Caudate nucleus (tissue), 63 donors: ENCODE measurements at places on chromosomes 1 and 21.

DNA sequence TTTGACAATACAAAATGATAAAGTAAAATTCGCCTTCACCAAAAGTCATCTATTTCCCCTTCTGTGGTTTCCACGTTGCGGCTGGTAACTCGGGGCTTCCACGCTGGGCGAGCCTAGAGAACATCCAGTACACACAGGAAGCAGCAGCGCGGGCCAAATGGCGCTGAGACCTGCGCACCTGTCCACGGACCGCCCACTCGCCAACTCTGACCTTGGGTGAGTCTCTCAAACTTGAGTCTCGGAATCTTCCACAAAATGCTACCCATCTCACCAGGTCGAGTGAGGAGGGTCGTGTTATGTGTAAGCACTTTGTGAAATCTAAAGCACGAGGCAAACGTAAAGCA lies 820 bp upstream of the TTF2 start:
- no peak for DNase-seq

DNA sequence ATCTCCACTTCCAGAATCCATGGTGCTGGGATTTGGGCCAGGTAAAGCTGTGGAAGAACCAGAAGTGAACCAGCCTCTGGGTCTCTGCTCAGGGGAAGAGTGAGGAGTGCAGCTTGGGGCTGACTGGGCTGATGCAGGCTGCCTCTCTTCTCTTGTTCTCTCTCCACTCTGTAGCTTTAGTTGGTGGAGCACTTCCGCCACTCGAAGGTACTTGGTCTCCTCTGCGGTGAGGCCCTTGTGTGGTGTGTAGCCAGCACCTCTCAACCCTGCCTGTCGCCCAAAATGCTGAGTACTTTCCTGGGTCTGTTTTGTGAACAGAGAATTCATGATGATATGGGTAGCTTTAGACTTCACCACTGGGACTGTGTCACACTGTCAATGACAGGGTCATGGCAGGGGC lies 63.2 kb downstream of the URB2 start:
- no peak for DNase-seq

- no peak for DNase-seq
Measured at GRCh38 chr1:112342558-112342957, 53.5 kb upstream of the CTTNBP2NL start.

DNA sequence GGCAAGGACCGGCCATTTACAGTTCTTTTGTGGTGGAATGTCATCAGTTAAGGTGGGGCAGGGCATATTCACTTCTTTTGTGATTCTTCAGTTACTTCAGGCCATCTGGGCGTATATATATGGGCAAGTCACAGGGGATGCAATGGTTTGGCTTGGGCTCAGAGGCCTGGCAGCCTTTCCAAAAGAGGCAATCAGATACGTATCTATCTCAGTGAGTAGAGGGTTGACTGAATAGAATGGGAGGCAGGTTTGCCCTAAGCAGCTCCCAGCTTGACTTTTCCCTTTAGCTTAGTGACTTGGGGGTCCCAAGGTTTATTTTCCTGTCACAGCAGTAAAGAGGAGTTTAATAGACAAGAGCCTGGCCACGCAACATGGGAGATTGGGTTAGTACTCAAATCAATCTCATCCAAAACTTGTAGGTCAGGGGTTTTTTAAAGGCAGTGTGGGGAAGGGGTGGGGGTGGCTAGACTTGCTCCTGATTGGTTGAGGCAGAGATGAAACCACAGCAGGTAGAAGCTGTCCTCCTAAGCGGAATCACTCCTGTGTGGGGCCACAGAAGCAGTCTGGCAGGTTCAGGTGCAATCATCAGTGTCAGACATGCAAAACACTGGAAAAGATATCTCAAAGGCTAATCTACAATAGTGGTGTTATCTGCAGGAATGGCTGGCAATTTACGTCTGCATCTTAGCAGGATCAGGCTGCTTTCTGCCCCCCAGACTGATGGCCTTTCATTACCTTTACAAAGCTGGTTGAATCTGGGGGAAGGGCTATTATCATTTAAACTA lies 112.9 kb downstream of the TLR5 start:
- DNase-seq = no peak

DNA sequence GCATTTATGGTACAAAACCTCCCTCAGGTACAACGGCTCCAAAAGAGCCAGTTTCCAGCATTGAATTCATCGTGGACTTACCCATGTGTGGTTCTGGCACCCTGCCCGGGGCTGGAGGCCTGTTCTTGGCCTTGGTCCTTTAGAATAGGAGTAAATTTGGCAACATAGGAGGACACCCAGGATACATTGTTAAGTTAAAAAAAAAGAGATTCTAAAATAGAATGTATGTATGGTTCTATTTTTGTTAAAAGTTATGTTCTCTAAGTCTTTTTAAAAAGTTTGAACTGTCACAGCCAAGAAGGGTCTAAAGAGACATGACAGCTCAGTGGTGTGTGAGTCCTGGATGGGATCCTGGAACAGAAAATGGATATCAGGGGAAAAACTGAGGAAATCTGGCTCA lies 25.9 kb downstream of the EPHX1 start:
- no peak for DNase-seq

DNA sequence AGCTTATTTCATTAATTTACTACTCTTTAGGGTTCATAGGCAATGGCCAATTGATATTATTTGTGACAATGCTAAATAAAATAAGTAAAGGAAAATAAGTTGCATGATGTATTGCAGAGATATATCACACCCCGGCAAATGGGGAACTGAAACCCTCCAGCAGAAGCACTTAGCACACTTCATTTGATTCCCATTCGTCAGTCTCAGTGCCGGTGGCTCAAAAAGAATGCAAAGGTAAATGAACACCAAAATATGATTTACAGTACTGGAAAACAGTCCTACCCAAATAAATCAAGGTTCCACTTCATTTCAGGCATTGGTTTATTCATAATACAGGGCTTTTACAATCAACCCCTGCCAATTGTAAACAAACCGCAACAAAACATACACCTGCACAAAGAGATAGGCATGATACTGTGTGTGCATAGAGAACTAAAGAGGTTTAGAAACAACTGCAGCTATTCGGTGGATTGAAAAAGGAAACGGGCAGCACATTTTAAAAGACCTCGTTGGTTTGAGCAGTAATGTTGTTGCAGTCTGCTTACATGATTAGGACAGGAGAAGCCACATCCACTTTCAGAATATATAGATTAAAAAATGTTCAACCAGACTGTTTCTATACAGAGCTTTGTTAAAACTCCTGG lies 1019.2 kb downstream of the TTLL7 start:
- no peak for DNase-seq

- DNase-seq = no peak
Measured at GRCh38 chr1:109198043-109198695, 15.5 kb upstream of the SARS1 start.

DNA sequence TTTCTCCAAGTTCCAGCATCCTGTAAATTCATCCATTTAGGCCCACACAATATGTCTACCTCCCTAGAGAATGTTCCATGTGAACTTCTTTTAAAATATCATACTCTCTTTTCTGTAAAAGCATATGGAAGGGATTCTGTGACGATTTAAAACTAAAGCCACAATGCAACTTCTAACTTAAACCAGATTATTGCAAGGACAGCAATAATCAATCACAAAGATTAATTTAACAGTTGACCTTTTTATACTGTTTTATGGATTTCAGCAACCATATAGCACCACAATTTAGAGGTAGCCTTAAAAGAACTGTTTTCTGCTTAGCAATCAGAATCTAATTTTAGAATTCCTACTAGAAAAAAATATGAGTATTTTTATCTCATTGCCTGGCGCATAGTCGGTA lies 58.3 kb downstream of the DSCAM start:
- DNase-seq = no peak

GRCh38 chr1:3651026-3651929 lies 1.0 kb upstream of the TP73 start:
- no peak for DNase-seq

DNA sequence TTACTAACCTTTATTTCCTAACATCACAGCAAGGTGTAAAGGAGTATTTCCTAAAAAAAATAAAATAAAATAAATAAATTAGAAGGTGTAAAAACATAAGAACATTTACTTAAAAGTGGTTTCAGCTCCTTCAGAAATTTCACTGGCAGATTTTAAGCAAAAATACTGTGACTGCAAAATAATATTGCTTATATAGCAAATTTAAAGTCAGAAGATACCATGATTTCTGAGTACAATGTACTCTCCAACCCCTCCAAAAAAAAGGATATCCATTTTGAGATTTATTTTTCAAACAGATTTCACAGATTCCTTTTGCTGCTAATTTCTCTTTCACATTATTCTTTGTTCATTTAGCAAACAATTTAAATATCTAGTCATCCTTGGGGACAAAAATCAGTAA lies 18.5 kb downstream of the ANKRD13C start:
- no peak for DNase-seq

GRCh38 chr21:43911935-43912487 lies 47.0 kb downstream of the AGPAT3 start:
- no peak for DNase-seq

GRCh38 chr1:119779869-119780356 lies 11.2 kb upstream of the HMGCS2 start:
- DNase-seq = no peak

GRCh38 chr1:154306151-154306550 lies 14.7 kb upstream of the AQP10 start:
- DNase-seq = no peak

- DNase-seq = no peak
Measured at GRCh38 chr1:38991638-38992411, 749 bp downstream of the AKIRIN1 start.

GRCh38 chr1:1132956-1133750 lies 17.3 kb upstream of the C1orf159 start:
- no peak for DNase-seq

- no peak for DNase-seq
Measured at GRCh38 chr1:64624218-64624713, 120.6 kb upstream of the RAVER2 start.

GRCh38 chr1:181712711-181713110 lies 229.4 kb downstream of the CACNA1E start:
- DNase-seq = no peak

DNA sequence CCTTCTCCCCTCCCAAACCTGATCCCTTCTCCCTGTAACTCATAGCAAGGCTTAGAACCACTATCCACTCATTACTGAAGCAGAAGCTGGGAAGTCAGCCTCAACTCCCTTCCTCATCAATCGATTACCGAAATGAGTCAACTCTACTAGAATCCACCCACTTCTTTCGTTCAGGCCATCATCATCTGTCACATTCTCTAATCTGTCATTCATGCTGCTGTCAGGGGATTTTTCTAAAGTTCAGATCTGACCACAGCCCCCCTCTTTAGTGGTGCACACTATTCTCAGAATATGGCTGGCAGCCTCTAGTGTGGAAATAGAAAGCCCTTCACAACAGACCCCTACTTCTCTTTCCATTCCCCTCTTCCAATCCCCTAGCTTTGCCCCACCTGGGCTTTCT lies 5.1 kb downstream of the NT5C1A start:
- no peak for DNase-seq

- DNase-seq = no peak
Measured at GRCh38 chr21:43016728-43017127, 42.4 kb downstream of the PKNOX1 start.

GRCh38 chr1:64848136-64848535 lies 103.3 kb downstream of the RAVER2 start:
- no peak for DNase-seq

GRCh38 chr1:61887931-61888564 lies 145.8 kb downstream of the PATJ start:
- DNase-seq = no peak

DNA sequence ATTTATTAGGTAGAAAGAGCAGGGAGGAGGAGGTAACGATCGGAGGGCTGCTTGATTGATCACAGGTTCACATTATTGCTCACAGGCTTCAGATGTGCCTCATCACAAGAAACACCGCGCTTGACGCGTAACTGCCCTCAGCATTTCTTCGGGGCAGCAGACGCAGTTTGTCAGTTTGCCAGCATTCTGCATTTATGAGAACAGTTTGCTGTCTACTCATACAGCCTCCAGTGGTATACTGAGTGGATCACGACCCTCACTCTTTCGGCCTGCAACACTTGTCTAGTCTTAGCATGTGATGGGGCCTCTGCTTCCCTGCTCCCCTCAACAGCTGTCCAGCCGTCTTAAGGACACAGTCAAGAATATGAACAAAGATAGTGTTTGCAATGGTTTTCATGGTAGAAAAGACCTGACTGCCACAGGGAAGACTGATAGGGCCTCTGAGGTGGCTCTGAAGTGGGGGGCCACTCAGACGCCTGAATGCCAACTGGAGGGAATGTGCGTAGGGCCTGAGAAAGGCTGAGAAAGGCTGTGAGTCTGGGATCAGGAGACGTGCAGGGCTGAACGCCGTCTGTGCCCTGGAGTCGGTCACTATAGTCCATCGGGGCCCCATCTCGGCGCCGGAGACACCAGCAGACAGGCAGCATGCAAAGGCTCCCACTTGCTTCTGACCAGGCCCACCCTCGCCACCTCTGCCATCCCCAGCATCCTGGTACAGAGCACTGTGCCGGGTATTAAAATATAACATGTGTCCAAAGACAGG lies 45.0 kb downstream of the UBE2G2 start:
- no peak for DNase-seq

GRCh38 chr1:91732291-91733107 lies 153.5 kb downstream of the TGFBR3 start:
- DNase-seq = no peak
